Mesothelial cell of epicardium (in vitro differentiated cells): ENCODE measurements at places on chromosomes 3 and 15.

DNA sequence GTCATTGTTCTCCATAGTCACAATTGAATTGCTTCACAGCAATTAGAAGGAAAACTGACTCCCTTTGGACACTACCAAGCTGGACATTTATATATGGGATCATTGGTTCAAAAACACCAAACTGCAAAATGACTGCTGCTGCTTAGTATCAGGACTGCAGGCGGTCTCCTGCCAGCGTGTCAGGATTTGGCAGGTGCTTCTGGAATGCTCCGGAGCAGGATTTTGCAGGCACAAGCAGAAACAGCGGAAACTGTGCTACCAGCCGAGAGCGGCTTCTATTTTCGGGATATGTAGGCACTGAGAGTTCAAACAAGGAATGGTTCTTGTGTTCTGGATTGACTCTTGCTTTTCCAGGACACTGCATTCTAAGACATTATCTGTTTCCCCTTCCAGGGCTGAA, 95.5 kb downstream of the SSR3 start:
- DNase-seq, result no peak

DNA sequence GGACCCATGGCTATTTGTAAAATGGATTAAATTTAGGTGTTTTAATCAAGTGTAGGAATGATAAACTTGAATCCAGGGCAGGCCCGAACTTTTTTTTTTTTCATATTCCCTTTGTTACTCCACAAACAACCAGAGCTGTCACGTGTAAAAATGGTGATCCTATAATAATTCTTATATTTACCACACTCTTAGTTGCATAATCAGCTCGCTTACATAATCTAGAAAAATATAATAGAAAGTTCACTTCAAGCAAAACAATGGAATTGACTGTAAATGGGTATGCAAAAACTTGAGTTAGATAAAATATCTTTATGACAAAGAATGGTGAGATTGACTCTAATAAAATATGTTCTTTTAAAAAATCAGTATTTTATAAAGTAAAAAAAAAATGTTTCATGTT, 2.1 kb upstream of the PAQR9 start:
- no peak for DNase-seq

- no peak for DNase-seq
Measured at GRCh38 chr3:159378396-159379194, 576.7 kb downstream of the MFSD1 start.

GRCh38 chr3:162168715-162169114, 672.1 kb downstream of the OTOL1 start:
- no peak for DNase-seq

DNA sequence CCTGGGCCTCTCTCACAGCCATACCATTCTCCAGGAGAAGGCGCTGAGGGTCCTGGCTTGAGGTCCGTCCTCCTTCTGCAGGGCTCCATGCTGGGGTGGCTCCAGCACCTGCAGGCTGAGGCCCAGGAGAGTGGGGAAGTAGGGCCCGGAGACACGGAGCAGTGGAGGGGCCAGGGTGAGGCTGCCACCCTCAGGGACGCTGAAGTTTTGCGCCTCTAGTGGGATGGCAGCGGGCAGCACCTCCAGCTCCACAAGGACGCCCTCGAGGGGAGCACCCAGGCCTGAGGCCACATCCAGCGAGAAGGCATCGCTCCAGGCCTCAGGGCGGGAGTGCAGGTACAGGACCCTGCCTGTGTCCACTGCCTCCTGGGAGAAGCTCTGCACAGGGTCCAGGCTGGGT, 27.5 kb downstream of the CSPG4 start:
- no peak for DNase-seq

GRCh38 chr3:86982883-86983282, 8.1 kb downstream of the VGLL3 start:
- DNase-seq, result no peak

GRCh38 chr15:67087507-67088172, 22.2 kb downstream of the SMAD3 start:
- no peak for DNase-seq

GRCh38 chr3:148331081-148331846, 366.4 kb upstream of the AGTR1 start:
- DNase-seq, result no peak

GRCh38 chr15:40855706-40856234, 11.9 kb downstream of the SPINT1 start:
- no peak for DNase-seq

GRCh38 chr3:98733053-98733811, 29.9 kb upstream of the ST3GAL6 start:
- peak; percentile 67 for DNase-seq

- DNase-seq, result no peak
Measured at GRCh38 chr3:48367201-48367600, 4.8 kb upstream of the FBXW12 start.

- no peak for DNase-seq
Measured at GRCh38 chr15:90870354-90871138, 2.2 kb downstream of the FURIN start.

DNA sequence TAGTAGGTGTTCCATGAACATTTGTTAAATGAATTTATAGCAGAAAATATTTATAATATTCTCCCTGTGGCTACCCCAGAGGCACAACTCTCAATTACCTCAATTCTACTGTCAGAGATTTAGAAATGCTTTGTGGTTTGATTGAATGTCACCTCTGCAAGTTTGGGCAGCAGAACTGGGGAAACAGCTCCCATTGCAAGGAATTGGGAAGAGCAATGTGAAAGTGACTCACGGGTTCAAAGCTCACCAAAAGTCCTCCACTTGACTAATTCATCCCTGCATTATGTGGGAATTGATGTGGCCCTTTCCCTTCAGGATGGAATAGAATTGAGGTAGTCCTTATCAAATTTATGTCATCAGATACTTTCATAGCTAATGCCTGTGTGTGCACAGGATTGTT, 562.7 kb downstream of the MFSD1 start:
- no peak for DNase-seq

DNA sequence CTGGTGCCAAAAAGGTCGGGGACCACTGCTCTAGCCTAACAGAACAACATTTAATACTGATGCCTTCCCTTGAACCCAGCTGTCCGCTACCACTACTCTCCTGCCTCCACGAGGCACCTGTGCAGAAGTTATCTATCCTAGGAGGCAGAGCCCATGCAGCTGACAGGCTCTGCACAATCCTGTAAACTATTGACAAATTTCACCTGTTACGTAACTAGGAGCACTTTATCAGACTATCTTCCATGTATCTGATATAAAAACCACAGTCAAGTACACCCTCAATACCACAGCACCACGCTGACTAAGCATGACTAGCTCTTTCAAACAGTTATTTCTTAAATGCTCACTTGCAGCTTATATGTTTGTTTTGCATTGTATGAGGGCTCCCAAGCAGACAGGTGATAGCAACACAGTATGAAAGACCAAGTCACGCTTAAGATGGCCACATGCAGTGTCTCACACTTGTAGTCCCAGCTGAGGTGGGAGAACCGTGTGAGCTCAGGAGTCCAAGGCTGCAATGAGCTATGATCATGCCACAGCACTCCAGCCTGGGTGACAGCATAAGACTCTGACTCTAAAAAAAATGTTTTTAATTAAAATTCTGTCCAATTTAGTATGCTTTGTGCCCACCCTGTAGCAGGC, 4.5 kb upstream of the IL17RC start:
- DNase-seq, result no peak

DNA sequence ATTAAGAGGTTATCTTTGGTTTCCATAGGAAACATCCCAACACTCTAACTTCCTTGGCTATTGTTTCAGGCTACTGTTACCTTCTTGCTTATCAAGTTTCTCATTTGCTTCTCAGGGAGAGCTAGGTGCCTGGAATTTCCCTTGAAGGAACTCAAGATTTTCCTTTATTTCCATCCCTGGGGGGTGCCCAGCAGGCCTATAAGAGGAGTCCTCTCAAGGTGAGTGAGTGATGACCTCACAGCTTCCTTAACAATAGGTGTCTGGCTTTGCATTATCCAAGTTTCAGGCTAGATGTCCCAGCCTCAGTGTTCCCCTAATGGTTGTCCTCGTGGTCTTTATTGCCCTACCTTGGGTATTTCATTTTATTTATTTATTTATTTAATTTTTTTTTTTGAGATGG, 12.1 kb upstream of the CTSH start:
- no peak for DNase-seq

- no peak for DNase-seq
Measured at GRCh38 chr3:138786788-138787271, 47.9 kb downstream of the PIK3CB start.

DNA sequence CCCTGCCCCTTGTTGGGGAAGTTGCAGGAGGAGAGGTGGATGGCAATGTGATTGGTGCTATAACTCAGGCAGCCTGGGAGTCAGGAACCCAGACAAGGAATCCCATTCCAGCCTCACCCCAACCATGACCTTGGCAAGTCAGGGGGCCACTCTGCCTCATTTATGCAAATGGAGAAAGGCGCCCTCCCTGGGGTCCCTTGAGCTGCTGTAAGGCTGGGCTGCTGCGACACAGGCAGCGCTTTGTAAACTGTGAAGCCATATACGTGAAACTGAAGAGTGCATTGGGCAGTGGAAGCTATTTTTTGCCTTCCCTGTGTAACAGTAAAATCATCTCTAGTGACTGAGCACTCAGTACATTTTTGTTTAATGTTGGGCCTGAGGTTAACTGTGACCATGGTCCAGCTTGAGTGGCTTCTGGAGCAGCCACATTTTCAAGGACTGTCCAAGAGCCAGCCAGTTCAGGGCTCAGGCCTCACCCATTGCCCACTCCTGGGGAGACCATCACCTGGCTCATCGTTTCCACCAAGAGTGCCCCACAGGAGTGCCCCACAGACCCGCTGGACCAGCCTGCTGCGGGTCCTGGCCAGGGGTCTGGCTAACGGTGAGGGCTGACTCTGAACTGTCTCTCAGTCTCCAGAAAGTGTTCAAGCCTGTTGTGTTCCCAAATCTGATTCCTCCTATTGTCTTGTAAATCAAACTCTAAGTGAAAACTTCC, 27.9 kb downstream of the KIF7 start:
- DNase-seq, result no peak

GRCh38 chr3:170470063-170471016, 51.7 kb downstream of the CLDN11 start:
- DNase-seq, result no peak

- DNase-seq, result no peak
Measured at GRCh38 chr15:99965376-99965775, 232.1 kb upstream of the LYSMD4 start.

DNA sequence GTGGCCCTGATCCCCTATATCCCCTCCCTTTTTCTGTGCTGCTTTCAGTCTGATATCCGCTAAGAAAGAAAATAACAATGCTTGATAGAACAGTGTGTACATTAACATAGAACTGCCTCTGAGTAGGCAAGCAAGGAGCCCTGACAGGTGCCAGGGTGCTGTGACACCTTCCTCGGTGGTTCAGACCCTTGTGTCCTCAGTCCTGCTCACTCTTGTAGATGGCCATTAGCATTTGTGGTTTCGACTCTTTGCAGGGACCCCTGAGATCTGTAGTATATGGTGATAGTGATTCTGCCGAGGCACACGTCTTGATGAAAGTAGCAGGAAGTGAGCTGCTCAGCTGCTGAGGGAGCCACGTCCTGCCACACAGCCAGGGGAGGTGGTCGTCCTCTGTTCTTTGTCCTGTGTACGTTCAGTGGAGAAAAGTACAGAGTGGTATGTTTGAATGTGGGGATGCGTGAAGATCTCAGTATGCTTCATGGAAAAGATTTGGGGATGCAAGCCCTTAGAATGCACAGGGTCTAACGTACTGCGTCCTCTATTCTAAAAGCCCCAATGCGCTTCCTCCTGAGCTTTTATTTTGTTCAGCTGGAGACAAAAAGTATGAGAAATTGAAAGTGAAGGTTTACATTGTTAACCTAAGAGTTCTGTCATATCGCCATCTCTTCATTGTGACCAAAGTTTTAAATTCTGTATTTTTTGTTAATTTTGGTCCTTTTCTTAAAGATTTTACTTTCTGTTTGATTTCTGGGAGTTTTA, 35.4 kb downstream of the PXYLP1 start:
- no peak for DNase-seq

DNA sequence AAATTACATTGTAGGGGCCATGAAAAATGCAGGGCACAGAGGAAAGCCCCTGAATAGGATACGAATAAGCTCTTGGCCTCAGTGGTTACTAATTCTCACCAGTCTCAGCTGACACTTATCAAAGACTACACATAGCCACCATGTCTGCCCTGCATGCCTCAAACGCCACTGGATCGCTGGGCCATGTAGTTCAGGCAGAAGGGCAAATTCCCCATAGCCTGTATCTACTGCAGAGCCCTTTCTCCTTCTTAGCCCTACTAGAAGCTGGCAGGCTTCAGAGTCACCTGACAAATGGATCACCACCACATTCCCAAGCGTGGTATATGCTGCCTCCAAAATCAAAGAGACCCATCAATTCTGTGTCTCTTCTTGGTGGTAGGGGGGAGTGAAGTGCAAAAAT, 177.4 kb downstream of the MINAR1 start:
- DNase-seq, result no peak

DNA sequence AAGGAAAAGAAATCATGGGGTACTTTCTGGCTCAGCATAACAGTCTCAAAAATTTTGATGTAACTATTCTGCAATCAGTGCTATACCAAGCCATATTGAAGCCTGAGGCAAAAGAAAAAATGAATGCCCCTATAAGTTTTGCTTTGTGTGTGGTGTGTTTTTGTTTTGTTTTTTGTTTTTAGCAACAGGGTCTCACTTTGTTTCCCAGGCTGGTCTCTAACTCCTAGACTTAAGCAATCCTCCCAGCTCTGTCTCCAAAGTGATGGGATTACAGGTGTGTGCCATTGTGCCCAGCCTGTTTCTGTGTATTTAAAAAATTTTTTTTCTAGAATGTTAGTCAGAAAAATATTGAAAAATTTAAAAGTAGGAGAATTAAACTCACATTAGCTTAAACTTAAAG, 93.2 kb downstream of the ZNF280D start:
- no peak for DNase-seq

DNA sequence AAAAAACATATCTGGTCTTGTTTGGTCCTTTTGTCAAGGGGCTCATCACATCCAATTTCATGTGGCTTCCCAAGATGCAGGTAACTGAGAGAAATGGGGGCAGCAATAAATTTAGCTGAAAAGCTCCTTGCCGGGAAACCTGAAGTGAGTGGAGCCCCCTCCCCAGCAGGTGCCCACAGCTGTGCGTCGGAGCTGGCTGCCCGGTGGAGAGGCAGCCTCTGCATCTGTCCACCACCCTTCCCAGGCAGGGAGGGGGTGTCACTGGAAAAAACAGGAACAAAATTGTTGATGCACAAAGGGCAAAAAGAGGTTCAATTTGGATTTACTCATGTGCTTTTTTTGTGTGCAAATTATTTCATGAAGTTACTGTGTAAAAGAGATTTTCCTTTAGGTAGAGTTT, 249.4 kb upstream of the LYSMD4 start:
- no peak for DNase-seq

DNA sequence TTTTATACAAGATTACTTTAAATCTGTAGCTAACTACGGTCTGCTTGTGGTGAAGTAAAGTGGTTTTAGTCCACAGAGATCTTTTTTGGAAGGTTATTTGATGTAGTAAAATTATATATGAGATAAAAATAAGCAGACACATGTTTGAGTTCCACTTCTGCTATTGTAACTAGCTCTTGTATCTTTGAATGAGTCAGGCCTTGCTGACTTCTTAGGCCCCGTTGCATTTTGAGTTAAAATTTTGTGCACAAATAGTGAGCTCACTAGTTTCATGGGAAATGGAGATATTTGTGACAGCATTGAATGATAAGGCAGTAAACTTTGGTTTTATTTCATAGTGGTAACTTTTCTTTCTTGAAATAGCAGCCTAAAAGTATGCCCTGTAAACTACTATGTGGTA, 42.6 kb downstream of the ARIH1 start:
- DNase-seq, result no peak
